Cardiac muscle cell (in vitro differentiated cells and primary cell): ENCODE measurements at places on chromosomes 13 and 19.

- DNase-seq, result no peak
Observed at GRCh38 chr19:31070146-31071065, 278.8 kb downstream of the TSHZ3 start.

DNA sequence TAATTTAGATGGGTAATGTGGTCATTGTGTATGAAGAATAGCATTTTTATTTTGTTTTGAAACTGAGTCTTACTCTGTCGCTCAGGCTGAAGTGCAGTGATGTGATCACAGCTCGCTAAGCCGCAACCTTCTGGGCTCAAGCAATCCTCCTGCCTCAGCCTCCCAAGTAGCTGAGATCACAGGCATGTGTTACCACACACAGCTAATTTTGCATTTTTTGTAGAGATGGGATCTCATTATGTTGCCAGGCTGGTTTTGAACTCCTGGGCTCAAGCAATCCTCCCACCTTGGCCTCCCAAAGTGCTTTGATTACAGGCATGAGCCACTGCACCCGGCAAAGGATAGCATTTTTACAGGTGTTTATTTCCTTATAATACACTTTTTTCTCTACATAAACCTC is 36.6 kb downstream of the SERTM1 start:
- DNase-seq, result no peak

DNA sequence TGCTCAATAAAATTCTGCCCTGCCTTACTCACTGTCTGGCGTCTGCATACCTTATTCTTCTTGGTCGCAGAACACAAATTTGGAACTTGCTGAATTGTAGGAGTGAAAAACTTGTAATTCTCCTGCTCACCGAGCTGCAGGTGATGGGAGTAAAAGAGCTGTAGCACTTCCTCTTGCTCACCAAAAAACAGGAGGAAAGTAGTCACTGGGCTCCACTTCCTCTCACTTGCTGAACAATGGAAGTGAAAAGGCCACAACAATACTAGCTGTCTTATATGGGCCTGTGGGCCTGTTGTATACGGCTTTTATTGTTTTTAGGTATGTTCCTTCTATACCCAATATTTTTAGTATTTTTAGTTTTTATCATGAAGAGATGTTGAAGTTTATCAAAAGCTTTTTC is 978.7 kb downstream of the SLITRK5 start:
- DNase-seq, result no peak

DNA sequence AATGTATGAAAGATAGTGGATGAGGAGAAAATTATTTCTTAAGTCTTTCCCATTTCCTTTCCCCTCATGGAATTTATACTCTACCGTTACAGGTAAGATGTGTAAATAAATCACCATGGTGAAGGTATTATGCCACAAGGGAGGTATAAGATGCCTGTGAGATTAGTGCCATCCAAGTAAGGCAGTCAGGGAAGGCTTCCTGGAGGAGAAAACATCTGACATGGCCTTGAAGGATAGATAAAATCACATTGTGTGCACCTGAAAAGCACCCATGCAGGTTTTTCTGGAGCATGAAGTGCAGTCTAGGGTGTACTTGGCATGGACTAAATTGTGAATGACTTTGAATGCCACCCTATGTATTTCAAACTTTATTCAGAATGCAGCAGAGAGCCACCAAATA is 15.3 kb downstream of the MBNL2 start:
- DNase-seq, result no peak

DNA sequence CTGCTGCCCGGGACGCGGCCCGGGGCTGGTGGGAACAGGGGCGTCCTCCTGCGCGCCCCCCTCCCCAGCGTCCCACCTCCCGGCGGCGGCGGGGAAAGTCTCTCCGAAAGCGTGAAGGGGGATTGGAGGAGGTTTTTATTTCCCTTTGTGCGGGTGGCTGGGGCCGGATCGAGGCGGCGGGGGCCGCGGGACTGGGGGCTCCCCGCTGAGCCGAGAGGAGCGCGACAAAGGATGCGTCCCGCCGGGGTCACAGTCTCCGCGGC is 132 bp downstream of the SHD start:
- no peak for DNase-seq

DNA sequence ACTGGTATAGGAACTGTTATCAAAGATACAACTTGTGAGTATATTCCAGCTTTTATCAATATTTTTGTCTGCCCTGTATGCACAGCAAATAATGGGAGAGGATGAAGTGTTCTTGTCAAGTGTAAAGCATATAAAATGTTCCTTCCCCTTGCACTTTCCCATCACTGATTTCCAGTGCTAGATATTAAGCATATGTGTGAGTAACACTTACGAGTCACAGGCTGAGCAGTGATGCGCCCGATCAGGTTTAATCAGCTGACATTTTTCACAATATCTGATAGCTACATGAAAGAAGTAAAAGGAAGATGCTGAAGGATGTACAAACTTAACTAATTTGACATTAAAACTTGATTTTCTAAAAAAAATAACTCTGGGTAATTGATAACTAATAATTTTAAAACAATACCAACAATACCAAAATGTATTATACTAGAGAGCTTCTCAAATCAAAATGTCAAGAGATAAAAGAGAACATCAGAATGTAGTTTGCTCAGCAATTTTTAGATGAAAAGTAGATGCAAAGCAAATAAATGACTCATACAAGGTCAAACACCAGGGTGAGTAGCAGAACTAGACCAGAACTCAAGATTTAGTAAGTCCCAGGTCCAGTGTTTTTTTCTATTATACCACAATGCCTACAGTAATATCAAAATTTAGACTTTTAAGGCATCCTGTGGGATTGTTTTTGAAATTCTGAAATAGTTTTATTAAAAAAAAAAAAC is 56.4 kb downstream of the ZDHHC20 start:
- no peak for DNase-seq

DNA sequence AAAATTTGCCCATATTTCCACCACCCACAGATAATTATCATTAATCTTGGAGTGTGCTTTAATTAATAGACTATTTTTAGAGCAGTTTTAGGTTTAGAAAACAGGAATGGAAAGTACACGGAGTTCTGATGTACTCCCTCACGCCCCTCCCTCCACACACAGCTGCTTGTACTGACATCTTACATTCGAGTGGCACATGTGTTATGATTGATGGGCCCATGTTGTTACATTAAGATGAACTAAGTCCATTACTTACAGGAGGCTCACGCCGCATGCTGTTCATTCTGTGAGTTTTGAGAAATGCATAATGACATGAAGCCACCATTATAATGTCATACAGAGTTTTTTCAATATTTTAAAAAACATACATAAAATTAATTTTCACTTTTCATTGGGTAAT is 1.2 kb upstream of the SPATA13 start:
- no peak for DNase-seq

- DNase-seq, result peak; percentile 2
Observed at GRCh38 chr19:31220540-31220939, 128.7 kb downstream of the TSHZ3 start.

DNA sequence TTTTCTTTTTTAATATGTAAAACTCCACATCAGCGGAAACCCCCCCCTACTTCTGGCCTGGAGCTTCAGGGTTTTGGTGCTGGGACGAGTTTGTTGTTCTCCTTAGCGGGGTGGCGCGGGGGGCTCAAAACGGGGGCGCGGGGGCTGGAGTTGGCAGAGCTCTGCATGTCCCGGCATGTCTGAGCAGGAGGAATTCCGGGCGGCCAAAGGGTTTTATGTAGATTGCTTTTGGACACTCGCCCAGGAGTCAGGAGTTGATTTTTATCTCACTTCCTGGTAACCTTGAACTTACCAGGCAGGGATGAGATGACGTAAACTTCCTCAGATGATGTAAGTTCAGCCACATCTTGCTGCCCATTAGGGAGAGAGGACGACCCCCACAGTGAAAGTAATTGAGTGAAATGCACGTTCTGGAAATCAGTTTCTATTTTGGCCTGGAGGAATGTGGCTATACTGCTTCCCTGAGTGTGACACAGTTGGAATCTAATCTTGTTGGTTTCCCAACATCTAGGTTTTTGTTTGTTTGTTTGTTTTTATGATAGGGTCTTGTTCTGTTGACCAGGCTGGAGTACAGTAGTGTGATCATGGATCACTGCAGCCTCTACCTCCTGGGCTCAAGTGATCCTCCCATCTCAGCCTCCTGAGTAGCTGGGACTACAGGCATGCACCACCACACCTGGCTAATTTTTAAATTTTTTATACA is 21.0 kb upstream of the GDF15 start:
- DNase-seq, result peak; percentile 45

GRCh38 chr19:45581576-45581975 is 3.0 kb downstream of the OPA3 start:
- no peak for DNase-seq

- DNase-seq, result peak; percentile 83
Observed at GRCh38 chr13:43303033-43303729, 279.8 kb downstream of the DNAJC15 start.

- DNase-seq, result no peak
Observed at GRCh38 chr19:10268071-10268470, 2.8 kb upstream of the ICAM1 start.

DNA sequence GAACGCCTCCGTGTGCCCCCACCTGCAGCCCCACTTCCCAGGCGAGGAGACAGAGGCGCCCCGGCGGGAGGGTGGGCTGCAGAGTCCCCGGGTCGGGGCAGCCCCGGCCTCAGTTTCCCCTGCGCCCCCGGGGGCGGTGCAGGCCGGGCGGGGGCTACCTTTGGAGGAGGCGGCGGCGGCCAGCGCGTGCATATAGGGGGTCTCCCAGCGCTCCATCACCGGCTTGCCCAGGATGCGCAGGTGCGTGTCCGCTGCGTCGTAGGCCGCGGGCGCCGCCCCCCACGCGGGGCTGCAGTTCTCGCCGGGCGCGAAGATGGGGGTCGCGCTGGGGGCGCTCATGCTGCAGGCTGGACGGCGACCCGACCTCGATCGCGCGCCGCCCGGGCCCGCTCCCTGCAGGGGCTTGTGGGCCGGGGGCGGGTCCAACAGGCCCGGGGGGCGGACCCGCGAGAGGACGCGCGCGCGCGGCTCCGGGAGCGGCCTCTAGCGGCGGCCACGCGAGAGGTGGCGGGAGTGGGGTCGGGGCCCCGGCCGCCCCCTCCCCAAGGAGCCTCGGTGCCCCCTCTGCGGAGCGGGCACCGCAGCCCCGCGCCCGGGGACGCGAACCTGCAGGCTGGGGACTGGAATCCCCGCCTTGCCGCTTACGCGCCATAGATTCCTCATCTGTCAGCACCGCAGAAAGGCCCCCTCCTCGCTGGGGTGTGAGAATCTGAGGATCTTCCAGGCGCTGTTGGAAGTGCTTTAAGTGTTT is at the start of gene GAMT:
Gene GAMT, minus strand, starts transcription at position 405 of the 751 bp plus-strand sequence. Its CDS starts 66 bp downstream, at position 339.
- DNase-seq, result peak; percentile 42

- peak; percentile 74 for DNase-seq
Observed at GRCh38 chr19:4140237-4140711, 13.2 kb upstream of the CREB3L3 start.

DNA sequence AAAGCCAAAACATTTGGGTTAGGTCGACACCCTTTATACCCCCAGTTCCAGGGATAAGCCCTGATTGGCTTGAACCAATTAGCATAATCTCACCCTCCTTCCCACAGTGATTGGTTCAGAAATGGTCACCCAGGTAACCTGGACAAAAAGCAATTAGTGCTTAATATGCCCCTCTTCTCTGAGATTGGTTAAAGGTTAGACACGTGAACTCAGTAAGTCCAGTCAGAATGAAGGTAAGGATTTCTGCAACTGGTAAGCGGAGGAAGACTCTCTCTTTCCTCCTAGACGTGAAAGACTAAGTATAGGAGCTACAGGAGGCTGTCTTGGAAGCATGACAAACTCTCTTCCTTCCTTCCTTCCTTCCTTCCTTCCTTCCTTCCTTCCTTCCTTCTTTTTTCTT is 1.3 kb upstream of the PNMA8C start:
- no peak for DNase-seq

GRCh38 chr13:103101901-103102300 is 35.7 kb upstream of the SLC10A2 start:
- peak; percentile 25 for DNase-seq

DNA sequence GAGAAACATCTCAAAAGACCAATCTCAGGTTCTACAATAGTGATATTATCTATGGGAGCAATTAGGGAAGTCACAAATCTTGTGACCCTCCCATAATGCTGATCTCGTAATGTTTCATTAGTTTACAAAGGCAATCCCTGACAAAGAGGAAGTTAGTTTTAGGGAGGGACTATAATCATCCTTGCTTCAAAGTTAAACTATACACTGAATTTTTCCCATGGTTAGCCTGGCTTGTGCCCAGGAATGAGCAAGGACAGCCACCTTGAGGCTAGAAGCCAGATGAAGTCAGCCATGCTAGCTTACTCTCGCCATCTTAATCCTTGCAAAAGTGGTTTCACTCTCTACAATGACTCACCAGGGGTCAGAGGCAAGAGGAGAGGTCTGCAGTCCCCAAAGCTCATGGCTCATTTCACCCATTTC is 5.4 kb downstream of the CEACAM3 start:
- no peak for DNase-seq

GRCh38 chr13:21796775-21797514 is 126.1 kb downstream of the FGF9 start:
- DNase-seq, result no peak

- DNase-seq, result no peak
Observed at GRCh38 chr19:34588249-34588648, 88.7 kb downstream of the SCGB2B2 start.

GRCh38 chr13:24053519-24054251 is 106.8 kb upstream of the SPATA13 start:
- DNase-seq, result peak; percentile 73

DNA sequence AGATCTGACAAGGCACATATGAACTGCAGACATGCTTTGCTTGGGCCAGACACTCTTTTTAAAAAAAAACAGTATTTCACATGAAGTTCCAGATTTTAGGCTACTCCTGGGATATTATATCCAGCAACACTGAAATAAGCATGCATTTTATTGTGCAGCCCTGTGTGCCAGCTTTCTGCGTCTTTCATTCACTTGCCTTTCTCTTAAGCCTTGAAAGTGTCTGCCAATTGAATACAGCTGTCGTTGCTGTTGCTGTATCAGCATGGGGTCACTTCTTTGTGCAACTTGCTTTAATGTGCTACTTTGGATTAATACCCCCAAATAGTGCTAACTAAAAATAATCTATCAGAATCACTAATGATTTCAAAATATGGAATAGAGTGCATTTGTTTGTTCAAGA is 657.8 kb downstream of the SLITRK6 start:
- peak; percentile 3 for DNase-seq

DNA sequence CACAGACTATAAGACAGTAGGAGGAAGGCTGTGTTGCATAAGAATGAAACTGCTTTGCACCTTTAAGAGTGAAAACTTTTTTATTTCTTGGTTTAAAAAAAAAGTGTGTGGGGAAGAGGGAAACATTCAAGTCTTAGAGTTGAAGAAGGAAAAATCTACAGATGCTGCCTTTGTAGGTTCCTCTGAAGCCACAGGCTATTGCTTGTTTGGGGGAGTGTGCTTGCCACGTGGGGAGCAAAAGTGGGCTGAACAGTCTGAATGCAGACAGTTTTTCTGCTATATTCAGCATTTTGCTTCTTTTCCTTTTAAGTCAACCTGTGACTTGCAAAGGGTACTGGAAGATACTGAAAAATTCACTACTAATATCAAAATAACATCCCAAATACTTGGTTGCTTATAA is 36.9 kb downstream of the EFNB2 start:
- no peak for DNase-seq

- no peak for DNase-seq
Observed at GRCh38 chr19:44904426-44904994, 1.1 kb upstream of the APOE start.

GRCh38 chr19:50785329-50785728 is 4.9 kb upstream of the ACP4 start:
- DNase-seq, result no peak

- no peak for DNase-seq
Observed at GRCh38 chr13:27381601-27382000, 42.8 kb upstream of the GTF3A start.

GRCh38 chr13:112251930-112252585 is 124.1 kb upstream of the SPACA7 start:
- no peak for DNase-seq
